ENCODE measurements at places on chromosomes 13 and 19. TPM values are rescaled to one million over a fixed set of nuclear protein-coding genes. Genes with fewer than 3 reads are reported as not detected.

Gene CALR3
- polyA plus RNA-seq, result not detected

Gene DPF1
- polyA plus RNA-seq, result 4.3 TPM

Gene FGF9
- not detected for polyA plus RNA-seq

Gene SPACA4
- not detected for polyA plus RNA-seq

Gene OSCAR
- polyA plus RNA-seq, result 0.97 TPM

Gene NECTIN2
- 121 TPM for polyA plus RNA-seq

Gene FCER2
- not detected for polyA plus RNA-seq

Gene KLK2
- 0.15 TPM for polyA plus RNA-seq

Gene ZNRF4
- polyA plus RNA-seq, result not detected

Gene FAM216B
- not detected for polyA plus RNA-seq

Gene NAXD
- polyA plus RNA-seq, result 32.4 TPM

GRCh38 chr13:99986741-99987140, 5.2 kb downstream of the ZIC2 start:
- DNase-seq, result no peak

DNA sequence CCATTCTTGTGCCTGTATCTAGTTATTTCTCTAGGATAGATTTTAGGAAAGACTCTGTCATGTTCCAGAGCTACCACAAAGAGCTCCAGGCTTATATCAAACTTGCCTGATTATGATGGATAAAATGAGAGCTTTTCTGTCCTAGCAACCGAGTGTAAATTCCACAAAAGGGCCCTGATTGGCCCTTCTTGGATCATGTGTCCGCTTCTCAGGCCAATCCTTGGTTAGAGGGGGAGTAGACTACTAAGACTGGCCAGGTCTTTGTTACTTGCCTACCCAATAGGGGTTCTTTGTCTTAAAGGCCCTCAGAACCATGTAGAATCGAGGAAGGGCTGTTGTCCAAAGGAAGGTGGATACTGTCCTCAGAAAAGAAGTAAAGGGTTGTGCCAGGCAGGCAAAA, 2.4 kb downstream of the DHX34 start:
- DNase-seq, result peak; percentile 70

- DNase-seq, result no peak
These were observed 77.0 kb downstream of the ZNF536 start for GRCh38 chr19:30449078-30449590.

DNA sequence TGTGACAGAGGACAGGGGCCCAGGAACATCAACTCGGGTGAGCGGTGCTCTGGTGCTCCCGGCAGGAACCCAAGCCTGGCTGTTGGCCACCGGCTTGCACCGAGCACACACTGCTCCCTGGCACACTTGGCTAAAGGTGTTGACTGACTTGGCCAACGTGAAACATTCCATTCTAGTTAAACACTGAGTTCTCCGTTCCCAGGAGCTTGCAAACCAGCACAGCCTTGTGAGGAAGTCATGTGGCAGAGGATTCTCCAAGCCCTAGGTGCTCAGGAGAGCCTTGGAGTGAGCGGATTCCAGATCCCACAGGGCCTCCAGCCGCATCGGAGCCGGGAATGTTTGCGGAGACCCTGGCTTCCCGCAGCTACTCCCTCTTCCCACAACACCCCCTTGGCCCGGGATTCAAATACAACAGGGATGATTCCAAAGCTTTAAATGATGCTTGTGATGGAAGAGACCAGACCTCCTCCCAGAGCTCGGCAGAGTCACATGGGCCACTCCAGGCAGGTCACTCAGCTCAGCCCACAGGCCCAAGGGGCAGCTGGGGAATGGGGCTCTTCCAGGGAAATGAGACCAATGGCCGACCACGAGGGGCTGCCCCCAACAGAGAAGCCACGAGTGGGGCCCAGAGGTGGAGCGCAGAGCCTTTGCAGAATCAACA, 2.9 kb downstream of the C13orf46 start:
- DNase-seq, result no peak

GRCh38 chr13:106701771-106702341, 133.9 kb upstream of the ARGLU1 start:
- DNase-seq, result no peak

DNA sequence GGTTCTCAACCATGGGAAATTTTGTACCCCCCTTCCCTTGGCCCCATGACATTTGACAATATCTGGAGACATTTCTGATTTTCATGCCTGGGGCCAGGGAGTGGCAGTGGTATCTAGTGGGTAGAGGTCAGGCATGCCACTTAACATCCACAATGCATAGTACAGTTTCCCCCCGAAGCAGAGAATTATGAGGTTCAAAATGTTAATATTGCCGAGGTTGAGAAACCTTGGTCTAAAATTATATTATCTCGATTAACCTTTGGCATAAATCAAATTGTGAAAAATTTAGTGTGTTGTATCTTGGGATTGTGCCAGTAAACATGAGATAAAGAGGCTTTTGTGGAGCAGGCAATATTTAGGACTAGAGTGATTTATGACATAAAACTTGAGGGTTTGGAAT, 147.9 kb downstream of the LMO7 start:
- peak; percentile 19 for DNase-seq

DNA sequence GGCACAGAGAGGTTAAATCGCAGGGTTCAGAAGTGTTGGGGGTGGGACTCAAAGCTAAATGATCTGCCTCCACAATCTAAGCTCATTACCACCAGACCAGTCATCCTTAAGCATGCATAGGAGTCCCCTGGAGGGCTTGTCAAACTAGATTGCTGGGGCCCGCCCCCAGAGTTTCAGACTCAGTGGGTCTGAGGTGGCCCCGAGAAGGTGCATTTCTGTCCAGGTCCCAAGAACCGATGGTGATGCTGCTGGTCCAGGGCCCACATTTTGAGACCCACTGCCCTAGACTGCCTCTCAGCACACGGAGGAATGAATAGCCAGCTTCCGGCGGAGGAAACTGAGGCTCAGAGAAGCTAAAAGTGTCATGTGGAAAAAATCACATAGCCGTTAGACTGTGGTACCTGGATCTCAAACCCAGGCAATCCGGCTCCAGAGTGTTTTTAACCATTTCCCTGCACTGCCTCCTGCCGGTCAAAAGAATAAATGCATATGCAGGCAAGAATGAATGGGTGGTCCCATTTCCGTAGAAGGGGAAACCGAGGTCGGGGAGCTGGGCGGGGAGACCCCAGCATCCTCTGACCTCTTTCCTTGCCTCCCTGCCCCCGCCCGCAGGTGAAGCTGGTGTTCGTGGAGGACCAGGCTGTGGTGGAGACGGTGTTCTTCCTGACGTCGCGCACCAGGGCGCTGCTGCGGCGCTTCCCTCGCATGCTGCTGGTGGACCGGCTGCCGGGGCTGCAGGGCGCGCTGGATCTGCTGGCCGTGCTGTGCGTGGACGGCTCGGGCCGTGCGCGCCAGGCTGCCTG, 23.8 kb downstream of the ZSWIM9 start:
- peak; percentile 34 for DNase-seq

DNA sequence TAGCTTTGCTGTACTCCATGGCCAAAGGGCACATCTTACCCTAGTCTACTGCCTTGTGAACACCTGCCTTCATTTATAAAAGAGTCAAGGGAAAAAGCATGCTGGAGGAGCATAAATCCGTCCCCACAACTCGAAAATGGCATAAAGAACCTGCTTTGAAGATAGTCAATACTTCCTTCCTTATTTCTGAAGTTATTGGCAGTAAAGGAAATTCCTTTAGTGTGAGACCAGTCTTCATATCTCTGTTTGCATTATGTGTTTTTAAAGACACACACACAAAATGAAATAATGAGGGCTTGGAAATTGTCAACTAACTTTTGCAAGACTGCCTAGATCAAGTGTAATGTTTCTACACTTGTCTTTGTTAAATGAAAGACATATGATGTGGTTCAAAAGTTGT, 408.4 kb downstream of the SPRY2 start:
- DNase-seq, result no peak

- DNase-seq, result peak; percentile 57
These were observed 199.2 kb downstream of the COL4A1 start for GRCh38 chr13:110107568-110108347.

GRCh38 chr19:45305007-45305406, 17.7 kb downstream of the CKM start:
- no peak for DNase-seq

- no peak for DNase-seq
These were observed 59.1 kb downstream of the AKAP11 start for GRCh38 chr13:42331009-42331408.

GRCh38 chr13:42377640-42378382, 105.9 kb downstream of the AKAP11 start:
- no peak for DNase-seq

GRCh38 chr19:48290401-48290770, 20.5 kb downstream of the ZNF114 start:
- DNase-seq, result peak; percentile 58
